ENCODE measurements at places on chromosomes 12 and 14.

- peak; percentile 20 for DNase-seq
Measured at GRCh38 chr14:64060648-64061096, 207.9 kb downstream of the SYNE2 start.

DNA sequence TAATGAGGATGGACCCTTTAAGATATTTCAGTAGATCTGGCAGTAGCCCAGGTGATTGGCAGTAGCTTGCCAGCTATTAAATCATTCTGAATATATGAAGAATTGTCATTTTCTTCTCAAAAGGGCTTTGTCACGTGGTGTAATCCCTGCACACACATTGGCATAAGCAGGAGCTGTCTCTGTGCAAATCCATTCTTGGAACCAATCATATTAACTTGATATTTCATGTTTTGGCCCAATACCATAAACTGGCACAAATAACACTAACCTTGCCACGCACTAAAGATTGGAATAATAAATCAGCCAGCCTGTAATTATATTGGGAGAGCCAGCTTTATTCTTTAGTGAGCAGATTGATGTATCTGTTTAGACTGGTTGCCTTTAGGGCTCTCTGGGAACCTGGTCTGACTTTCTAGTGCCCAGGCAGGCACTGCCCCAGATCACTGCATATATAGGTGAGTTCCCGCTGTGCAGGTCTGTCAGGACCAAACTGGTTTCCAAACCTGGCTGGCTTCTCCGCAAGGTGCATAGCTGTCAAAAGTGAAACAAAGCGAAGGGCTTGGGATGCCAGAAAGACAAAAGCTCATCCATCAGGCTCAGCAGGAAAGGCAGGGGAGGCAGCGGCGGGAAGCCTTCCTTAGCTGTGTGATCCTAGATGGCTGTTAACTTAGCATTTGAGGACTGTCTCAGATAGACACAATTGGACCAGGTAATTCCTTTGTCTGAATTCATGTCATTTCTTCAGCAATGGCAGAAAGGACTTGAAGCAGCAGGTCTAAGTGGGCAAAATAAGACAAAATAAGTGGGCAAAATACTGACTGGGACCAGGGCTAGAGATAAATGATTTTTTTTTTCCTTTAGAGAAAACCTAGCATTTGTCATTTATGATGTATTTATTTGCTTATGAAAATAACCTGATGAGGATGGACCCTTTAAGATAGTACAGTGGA lies 128.8 kb upstream of the DYRK2 start:
- DNase-seq, result no peak

GRCh38 chr12:54683398-54683797 lies 35.2 kb upstream of the DCD start:
- DNase-seq, result no peak

- DNase-seq, result no peak
Measured at GRCh38 chr12:124537525-124538193, 29.8 kb downstream of the NCOR2 start.

DNA sequence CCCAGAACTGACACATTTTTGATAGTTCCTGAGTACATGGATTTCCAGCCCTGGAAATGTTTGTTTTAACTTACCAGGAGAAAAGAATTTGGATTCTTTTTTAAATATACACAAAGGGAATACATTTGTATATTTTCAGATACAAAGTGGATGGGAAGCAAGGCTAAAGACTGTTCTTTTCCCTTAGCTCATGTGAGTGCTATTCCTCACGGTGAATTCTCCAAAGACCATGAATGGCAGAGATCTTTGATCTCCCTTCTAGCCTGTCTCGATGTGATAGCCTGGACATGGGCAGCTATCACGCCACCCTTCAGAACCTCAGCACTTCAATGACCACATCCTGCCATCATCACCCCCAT lies 91.3 kb downstream of the DPF3 start:
- DNase-seq, result no peak

Measured in Panc1 (cell line).